HT1080 (cell line): ENCODE measurements at places on chromosomes 3 and 15.

GRCh38 chr15:67955252-67955651 lies 98.9 kb upstream of the PIAS1 start:
- DNase-seq, result no peak

GRCh38 chr3:105422645-105423044 lies 55.9 kb downstream of the ALCAM start:
- no peak for DNase-seq

- no peak for DNase-seq
These were observed 78.0 kb upstream of the FEZF2 start for GRCh38 chr3:62451211-62451887.

GRCh38 chr15:26394801-26395200 lies 378.1 kb downstream of the GABRB3 start:
- DNase-seq, result no peak

- DNase-seq, result no peak
These were observed 116.6 kb downstream of the CHDH start for GRCh38 chr3:53729618-53730017.

DNA sequence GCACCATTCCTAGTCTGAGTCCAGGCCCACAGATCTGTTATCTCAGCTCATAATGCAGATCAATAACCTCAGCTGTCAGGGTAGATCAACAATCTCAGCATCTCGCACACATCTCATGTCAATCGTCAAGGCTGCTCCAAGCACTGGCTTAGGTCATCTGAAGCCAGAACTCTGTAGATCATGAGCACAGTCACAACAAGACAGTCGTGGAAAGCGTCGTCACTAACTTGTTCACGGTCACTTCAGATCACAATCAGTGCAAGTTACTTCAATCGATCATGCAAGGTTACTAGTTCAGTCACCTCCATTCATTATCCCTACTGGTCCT lies 71.8 kb downstream of the RBPMS2 start:
- no peak for DNase-seq

GRCh38 chr3:79081335-79081734 lies 686.5 kb downstream of the ROBO1 start:
- no peak for DNase-seq

GRCh38 chr15:79990280-79990996 lies 19.4 kb upstream of the BCL2A1 start:
- no peak for DNase-seq

DNA sequence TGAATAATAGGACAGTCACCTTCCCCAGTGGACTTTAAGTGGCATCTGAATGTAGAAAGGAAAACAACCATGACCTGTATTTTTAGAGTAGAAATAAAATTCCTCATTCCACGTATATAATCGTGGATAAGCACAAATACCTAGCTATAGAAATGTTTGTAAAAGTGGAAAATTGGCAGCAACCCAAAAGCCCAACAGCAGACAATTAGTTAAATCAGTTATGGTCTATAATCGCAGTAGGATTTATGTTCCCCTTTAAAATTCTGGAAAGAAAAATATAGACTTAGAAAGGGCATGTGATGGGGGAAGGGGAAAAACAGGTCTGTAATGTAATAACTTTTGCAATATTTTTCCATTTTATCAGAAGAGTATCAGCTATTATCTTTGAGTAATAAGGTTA lies 241.9 kb upstream of the ST8SIA2 start:
- no peak for DNase-seq

- DNase-seq, result no peak
These were observed 8.5 kb downstream of the RPS17 start for GRCh38 chr15:82531496-82532382.

DNA sequence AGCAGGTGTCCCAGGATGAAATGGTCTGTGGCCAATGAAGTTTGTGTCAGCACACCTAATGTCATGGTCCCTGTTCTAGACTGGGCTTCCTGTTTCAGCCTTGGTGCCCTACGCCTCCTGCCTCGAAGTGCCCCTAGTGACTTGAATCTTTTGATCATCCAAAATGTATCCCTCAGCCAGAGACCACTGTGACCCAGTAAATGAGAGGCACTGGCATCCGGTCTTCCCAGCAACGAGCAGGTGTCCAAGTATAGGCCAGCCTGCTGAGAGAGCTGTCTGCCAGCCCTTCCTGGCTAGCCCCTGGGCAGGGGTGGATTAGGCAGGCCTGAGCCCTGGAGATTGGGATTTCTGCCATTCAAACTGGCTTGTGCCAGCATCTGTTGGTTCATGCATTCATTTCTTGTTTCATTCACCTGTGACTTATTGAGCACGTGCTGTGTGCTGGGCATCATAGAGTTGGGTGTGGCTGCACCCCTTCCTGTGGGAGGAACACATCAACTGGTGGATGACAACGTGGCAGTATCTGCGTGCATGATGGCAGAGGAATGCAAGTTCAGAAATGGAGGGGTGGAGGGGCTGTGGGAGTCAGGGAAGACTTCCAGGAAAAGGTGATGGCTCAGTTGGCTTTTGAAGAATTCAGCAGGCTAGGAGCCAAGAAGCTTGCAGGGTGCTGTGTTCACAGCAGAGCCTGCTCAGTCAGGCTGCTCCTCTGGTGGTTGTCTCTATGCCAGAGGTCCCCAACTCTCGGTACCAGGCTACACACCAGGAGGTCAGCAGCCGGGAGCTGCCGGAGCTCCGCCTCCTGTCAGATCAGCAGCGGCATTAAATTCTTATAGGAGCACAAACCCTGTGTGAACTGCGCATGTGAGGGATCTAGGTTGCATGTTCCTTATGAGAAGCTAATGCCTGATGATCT lies 21.6 kb downstream of the ESYT3 start:
- peak; percentile 44 for DNase-seq

- no peak for DNase-seq
These were observed 203.4 kb upstream of the CGNL1 start for GRCh38 chr15:57172925-57173324.

DNA sequence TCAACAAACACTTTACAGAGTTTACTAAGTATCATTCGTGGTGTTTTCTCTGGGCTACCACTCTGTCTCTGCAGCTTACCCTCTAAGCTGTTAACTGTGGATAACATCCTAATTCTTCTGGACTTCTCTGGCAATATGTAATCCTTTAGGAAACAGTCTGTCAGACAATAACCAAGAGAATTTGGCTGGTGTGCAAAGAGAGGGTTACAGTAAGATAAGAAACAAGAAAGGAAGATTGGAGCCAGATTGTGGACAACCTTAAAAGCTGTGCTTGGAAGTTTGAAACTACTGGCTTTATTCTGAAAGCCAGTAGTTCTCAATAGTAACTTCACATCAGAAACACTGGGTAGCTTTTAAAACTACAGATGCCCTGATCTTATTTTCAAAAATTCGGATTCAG lies 778 bp downstream of the ARL6 start:
- no peak for DNase-seq

- DNase-seq, result peak; percentile 99
These were observed 637.7 kb upstream of the TBL1XR1 start for GRCh38 chr3:177835008-177835407.

DNA sequence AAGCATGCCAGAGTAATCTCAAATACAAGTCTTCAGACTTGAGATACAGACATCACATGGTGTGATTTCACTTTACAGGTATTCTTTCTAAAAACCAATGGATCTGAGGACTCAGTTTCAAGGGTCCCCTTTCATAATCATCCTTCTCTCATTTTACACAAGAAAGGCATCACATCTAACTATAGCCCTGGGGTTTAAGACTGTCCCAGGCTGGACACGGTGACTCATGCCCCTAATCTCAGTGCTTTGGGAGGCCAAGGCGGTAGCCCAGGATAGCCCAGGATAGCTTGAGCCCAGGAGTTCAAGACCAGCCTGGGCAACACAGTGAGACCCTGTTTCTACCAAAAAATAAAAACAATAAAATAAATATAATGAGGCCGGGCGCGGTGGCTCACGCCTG lies 36.4 kb downstream of the UBP1 start:
- no peak for DNase-seq

DNA sequence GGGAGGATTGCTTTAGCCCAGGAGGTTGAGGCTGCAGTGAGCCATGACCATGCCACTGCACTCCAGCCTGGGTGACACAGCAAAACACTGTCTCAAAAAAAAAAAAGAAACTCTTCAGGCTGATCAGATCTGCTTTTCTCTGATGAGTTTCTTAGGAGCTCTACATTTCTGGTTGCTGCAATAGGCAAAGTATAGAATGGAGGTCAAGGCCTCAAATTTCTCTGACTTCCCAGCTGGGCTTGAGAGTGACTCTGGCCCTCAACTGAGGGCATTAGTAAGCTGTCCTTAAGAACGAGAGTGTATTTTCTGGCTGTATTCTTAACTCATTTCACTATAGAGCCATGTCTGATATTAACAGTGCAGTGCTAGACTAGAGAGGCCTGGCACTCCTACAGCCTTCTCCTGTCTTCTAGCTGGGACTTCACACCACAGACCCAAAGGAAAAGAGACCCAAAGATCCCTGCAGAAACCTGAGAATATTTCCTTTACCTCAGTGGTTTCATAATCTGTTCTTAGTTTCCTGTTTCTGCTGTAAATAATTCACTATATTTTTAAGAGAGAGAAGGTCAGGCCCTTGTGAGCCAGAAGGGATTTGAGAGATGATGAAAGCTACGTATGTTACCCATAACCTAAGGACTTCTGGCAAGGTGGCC lies 2.0 kb upstream of the NR1I2 start:
- no peak for DNase-seq

DNA sequence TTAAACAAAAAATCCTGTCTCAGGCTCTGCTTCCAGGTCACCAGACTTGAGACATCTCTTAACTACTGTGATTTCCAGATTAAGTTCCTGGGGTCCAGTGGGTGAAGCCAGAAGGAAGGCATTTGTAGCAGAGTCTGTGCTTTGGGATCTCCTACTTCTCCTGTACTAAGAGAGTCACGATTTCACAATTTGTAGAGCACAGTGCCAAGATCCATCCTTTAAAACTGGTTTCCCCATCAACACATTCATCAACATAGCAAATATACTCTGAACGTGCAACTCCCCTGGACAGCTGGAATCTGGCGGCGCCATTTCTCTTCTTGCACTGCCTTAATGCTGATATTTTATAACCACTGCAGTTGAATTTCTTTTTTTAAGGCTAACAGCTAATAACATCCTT lies 33.2 kb downstream of the CDCP1 start:
- no peak for DNase-seq

DNA sequence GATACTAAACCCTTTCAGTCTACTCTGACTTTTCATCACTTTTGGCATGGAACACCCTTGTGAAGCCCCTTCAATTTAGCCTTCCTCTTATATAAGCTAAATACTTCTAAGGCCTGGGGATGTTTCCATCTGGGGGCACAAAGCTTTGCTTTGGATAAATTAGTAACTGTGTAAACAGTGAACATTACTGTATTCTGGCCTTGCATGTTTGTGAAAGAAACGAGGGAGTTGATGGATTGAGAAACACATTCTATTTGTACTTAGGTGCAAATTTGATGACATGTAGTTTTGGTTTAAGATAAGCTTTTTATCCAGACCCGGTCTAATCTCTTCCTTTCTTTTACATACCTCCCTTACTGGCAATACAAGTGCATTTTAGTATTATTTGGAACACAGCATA lies 19.7 kb downstream of the PSMD6 start:
- no peak for DNase-seq

DNA sequence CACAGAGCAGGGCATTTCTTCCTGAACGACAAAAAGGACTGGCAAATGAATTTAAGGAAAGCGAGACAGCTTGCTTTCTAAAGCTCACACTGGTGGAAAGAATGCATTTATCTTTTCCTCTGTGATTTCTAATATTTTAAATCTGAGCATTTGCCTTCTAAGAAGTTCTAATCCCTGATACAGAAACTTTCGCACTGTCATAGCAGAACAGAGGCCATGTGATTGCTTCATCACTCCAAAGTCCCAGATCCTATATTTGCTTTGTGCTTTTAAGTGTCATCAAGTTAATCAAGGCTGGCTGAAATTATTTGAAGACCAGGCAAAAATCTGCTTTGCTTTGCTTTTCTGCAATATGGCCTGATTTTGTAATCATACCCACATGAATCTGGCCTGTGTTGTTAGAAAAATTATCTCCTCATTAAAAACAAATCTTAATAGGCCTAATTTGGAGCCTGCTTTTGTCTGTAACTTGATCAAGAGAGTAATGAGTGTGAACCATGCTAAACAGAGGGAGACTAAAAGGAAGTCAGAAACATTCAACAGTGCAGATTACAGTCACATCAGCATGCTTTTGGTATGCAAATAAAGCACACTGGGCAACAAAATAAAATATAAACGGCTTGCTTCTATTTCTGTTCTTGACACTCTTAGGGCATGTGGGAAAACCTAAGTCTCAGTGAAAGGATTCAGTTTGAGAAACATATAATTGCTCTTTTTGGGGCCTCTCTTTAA lies 178.2 kb upstream of the ADAMTS9 start:
- DNase-seq, result no peak

DNA sequence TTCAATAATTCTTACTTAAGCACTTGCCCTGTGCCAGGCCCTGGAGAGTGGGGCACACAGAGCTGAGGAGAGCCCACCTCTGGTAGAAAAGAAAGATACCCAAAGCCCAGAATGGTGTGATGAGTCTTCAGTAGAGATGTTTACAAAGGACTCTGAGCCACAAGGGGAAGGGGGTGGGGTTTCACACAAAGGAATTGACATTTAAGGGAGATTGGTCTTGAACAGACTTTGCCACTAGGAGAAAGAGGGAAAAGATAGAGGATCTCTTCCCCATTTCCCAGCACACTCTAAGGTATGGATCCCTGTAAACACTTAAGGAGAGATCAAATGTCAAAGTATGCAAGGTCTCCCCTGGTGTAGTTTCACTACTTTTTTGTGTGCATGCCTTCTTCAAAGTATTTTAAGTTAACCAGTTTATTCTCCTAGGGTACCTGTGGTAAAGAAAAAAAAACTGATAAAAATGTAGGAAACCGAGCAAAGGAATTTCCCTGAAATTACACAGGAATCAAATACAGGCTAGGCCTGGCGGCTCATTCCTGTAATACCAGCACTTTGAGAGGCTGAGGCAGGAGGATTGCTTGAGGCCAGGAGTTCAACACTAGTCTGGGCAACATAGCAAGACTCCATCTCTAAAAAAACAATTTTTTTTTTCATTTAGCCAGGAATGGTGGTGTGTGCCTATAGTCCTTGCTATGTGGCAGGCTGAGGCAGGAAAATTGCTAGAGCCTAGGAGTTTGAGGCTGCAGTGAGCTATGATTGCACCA lies 117.6 kb upstream of the SKOR1 start:
- no peak for DNase-seq

- DNase-seq, result no peak
These were observed 807 bp upstream of the INAFM2 start for GRCh38 chr15:40322531-40323238.

- no peak for DNase-seq
These were observed 257.5 kb upstream of the LRTM1 start for GRCh38 chr3:55185380-55185779.

GRCh38 chr3:119944091-119944490 lies 150.2 kb downstream of the GSK3B start:
- no peak for DNase-seq

DNA sequence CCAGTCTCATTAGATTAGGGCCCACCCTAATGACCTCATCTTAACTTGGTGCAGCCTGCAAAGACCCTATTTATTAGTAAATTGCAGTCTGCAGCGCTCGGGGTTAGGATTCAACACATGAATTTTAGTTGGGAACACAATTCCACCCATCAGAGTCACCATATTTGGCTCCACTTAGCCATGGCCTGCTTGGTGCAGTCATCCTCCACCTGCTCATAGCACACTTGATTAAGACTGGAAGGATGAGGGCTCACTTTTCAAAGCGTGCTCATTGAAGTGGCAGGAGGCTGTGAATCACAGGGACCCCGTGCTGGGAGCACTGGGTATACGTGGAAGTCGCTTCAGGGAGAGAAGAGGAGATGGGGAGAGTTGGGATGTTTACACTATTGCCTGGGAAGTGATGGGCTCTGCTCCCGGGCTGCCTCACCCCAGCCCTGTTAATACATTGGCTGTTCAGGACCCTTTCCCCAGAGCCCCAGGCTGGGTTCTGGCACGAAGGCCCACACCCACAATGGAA lies 68.2 kb downstream of the ASB7 start:
- no peak for DNase-seq

GRCh38 chr3:134904241-134904771 lies 109.2 kb downstream of the EPHB1 start:
- DNase-seq, result no peak
